HT1080 (cell line): ENCODE measurements at places on chromosomes 11 and 22. TPM values are rescaled to one million over a fixed set of nuclear protein-coding genes. Genes with fewer than 3 reads are reported as not detected.

The RBM4 gene
- 93.9 and 99.1 TPM in 2 replicates for total RNA-seq

The MS4A12 gene
- not detected in 2 replicates for total RNA-seq

The CREB3L1 gene
- total RNA-seq, result 3.3 and 5.1 TPM in 2 replicates

The RASD2 gene
- total RNA-seq, result not detected in 2 replicates

The ACCSL gene
- not detected in 2 replicates for total RNA-seq

The SEZ6L gene
- total RNA-seq, result not detected in 2 replicates

The RIMBP3B gene
- total RNA-seq, result 0.05 and 0.30 TPM in 2 replicates

The RAB1B gene
- 210 and 249 TPM in 2 replicates for total RNA-seq

The CBLIF gene
- total RNA-seq, result not detected in 2 replicates

The MRGPRE gene
- total RNA-seq, result not detected in 2 replicates

The CARD16 gene
- 3.3 and 4.5 TPM in 2 replicates for total RNA-seq

The RPS19BP1 gene
- 286 and 318 TPM in 2 replicates for total RNA-seq

The SLC7A4 gene
- total RNA-seq, result not detected in 2 replicates

The OR4D5 gene
- not detected in 2 replicates for total RNA-seq

The MRTFA gene
- 23.6 and 23.9 TPM in 2 replicates for total RNA-seq

The MAML2 gene
- 5.4 and 7.2 TPM in 2 replicates for total RNA-seq

The MRGPRX4 gene
- 2.7 and 3.9 TPM in 2 replicates for total RNA-seq

The UBQLN3 gene
- not detected in 2 replicates for total RNA-seq

The LMNTD2 gene
- total RNA-seq, result 0.08 TPM in 1 of 2 replicates, not detected in the other

The GGTLC2 gene
- total RNA-seq, result not detected in 2 replicates

The LMF2 gene
- 36.7 and 54.3 TPM in 2 replicates for total RNA-seq

The MED17 gene
- total RNA-seq, result 26.8 and 28.6 TPM in 2 replicates

The NOX4 gene
- 12.5 and 16.6 TPM in 2 replicates for total RNA-seq

The ZNF214 gene
- 0.03 TPM in 1 of 2 replicates, not detected in the other for total RNA-seq

The SHISAL1 gene
- total RNA-seq, result 1.7 and 2.1 TPM in 2 replicates

The NCAM1 gene
- 24.2 and 26.3 TPM in 2 replicates for total RNA-seq

The LRRC32 gene
- 0.06 and 0.17 TPM in 2 replicates for total RNA-seq

The PRRG4 gene
- 0.33 and 0.35 TPM in 2 replicates for total RNA-seq

The APOL3 gene
- 2.0 and 3.0 TPM in 2 replicates for total RNA-seq

The SMC1B gene
- total RNA-seq, result not detected in 2 replicates

The MPPED2 gene
- total RNA-seq, result not detected in 2 replicates
